ENCODE measurements at places on chromosomes 11 and 22. TPM values are rescaled to one million over a fixed set of nuclear protein-coding genes. Genes with fewer than 3 reads are reported as not detected.
A peak's percentile ranks its signal among the peaks of the same experiment; 100 is the strongest.

DNA sequence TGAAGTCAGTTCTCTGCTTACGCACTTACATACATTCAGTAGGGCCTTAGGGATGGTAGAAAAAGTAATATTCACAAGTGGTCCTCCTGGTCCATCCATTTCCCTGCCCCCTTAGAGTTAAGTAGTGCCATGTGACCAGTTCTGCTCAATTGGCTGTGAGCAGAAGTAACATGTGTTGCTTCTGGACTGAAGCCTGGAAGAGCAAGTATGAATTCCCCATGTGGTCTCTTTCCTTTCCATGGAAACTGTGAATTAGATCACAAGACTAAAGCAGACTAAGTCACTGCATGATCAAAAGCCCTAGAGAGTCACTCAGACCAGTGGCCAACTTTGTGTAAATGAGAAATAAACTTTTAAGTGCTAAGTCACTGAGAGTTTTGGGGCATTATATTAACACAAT lies 341.7 kb upstream of the CADM1 start:
- no peak for DNase-seq

GRCh38 chr11:20156280-20156875 lies 3.9 kb downstream of the DBX1 start:
- no peak for DNase-seq

DNA sequence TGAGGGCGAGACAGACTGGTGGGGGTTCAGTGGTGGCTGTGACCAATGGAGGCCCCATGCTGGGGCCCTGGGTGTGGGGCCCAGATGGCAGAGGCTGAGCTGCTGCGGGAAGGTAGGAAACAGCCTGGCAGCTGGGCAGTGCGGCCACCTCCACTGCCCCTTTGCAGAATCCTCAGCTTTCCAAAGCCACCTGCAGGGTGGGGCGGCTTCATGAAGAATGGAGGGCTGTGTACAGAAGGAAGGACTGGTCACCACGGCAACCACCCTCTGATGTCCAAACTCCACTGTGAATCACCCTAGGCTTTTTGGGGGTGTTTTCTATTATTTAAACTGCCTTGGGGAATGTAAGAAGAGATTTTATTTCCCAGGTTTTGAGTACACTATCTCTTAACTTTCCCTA lies 166.3 kb upstream of the NAV2 start:
- no peak for DNase-seq

DNA sequence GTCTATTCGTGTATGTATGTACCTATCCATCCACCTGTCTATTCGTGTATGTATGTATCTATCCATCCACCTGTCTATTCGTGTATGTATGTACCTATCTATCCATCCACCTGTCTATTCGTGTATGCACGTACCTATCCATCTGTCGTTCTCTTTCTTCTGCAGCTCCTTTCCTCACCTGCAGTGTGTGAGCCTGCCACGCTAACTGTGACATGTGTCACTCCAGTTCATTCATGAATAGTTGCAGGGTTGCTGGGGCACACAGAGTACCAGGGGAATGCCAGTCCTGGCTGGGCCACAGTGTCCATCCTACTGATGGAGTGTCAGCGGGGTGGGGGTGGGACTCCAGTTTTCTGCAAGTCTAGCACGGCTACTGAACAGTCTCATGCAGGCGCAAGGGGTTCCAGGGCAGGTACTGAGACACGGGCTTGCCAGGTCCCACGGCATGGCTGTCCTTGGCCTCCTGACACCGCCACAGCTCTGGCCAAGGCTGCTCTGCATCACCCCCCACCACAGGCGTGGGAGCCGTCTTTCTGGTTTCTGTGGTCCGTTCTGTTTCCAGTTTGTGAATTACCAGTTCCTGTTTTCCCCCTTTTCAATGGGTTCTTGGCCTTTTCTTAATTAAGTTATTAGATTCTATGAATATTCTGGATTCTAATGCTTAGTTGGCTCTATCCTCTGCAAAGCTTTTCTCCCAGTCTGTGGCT lies 88.8 kb upstream of the CLDN5 start:
- DNase-seq: no peak

DNA sequence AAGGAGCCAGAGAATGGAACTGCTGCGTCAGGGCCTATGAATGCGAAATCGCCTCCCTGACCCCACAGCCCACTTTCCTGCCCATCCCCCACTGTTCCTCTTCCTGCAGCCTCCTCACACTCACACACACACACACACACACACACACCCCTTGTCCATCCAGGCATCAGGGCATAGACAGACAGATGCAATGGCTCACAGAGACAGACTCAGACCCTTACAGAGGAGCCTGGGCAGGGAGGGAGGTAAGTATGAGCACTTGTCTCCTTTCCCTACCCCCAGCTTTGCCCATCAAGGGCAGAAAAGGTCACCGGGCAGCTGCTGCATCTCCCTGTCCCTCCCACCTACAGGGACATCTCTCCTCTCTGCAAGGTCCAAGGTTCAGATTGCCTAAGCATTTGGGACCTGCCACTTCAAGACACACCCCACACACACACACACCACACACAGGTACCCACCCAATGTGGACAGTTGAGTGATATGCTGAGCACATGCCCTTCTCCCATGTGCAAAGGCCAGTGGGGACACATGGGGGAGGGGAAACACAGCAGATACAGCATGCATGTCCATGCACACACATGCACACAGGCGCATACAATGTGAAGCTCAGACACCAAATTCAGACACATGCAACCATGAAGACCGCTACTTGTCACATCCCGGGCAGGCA lies 2.0 kb upstream of the NRXN2 start:
- no peak for DNase-seq

GRCh38 chr22:48321986-48322545 lies 1505.6 kb downstream of the BRD1 start:
- DNase-seq: no peak

DNA sequence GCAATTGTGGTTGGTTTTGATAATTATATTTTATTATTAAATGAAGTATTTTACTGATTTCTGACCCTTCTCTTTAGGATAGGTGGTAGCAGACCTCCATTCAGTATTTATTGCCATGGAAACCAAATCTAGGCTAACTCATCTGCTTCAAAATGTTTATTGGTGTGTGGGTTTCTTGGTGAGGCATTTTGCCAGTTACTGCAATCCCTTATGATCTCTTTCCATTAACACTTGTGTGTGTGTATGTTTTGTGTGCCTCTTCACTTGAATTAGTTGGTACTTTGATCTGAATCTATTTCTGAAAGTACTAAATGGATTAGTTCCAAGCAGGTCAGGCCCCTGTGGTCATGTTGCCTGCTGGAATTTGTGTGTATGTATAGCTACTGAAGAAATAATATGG lies 184.4 kb upstream of the C11orf87 start:
- DNase-seq: no peak

GRCh38 chr22:50027639-50028537 lies 15.3 kb upstream of the IL17REL start:
- peak; percentile 68 for DNase-seq

DNA sequence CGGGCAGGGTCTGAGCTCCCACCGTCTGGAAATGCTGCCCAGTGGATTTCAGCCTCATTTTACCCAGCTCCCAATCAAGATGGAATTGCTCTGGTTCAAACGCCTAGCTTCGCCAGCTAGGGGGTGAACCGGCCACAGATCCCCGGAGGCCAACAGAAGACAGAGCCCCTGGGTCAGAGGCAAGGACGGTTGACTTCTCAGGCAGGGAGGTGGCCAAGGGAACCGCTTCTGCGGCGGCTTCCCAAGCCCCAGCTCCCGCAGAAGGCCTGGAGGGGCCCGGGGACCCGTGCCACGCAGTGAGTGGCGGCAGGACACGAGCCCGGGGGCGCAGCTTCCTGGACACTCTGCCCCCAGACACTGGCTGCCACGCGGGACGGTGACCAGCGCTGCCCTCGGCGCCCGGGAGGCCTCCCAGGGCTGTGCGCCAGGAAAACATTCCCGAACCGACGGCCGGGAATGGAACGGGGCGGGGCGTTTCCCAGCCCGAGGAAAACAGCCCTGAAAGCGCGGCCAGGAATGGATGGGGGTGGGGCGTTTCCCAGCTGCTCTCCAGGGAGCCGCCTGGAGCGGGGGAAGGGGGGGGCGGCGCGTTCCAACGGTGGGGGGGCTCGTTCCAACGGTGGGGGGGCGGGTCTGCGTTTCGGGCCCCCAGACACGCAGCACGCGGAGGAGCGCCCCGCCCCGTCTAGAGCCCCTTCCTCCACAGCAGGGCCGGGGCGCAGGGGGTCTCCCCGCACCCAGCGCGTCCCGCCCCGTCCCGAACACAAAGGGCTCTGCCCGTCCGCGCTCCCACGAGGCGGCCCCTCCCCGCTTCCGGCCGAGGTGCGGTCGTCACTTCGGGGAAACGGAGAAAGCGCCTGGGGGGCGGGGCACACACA lies 13.5 kb upstream of the B4GALNT4 start:
- peak; percentile 86 for DNase-seq

- no peak for DNase-seq
These were observed 59.8 kb downstream of the GALNT18 start for GRCh38 chr11:11561991-11562390.

DNA sequence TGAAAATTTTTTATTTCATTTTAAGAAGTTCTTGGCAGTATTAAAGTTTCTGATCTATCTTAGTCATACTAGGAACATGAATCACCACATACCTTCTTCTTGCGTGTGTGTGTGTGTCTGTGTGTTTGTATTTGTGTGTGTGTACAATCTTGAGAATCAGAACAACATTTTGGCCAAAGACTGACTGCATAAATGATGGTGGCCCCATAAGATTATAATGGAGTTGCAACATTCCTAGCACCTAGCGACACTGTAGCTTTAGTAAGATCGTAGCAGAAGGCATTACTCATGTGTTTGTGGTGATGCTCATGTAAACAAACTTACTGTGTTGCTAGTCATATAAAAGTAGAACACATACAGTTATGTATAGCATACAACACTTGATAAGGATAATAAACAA lies 205.4 kb downstream of the FAM76B start:
- no peak for DNase-seq

GRCh38 chr22:20155330-20156041 lies 4.6 kb upstream of the CCDC188 start:
- DNase-seq: no peak

DNA sequence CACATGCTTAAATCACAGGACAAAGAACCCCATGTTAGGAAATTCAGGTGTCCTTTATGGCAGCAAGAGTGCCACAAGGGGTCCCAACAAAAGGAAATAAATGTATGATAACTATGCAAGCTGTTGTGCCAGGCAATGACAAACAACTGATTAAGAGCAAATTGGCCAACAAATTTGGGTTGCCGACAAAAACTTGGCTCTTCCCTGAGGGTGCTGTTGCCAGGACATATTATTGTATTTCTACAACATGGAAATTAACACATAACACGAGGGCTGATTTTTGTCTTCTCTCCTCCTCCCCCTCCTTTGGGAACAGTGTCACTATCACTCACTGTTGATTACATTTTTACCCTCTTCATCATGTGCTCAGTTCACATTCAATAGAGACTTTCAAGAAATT lies 56.0 kb downstream of the LRRC4C start:
- no peak for DNase-seq

DNA sequence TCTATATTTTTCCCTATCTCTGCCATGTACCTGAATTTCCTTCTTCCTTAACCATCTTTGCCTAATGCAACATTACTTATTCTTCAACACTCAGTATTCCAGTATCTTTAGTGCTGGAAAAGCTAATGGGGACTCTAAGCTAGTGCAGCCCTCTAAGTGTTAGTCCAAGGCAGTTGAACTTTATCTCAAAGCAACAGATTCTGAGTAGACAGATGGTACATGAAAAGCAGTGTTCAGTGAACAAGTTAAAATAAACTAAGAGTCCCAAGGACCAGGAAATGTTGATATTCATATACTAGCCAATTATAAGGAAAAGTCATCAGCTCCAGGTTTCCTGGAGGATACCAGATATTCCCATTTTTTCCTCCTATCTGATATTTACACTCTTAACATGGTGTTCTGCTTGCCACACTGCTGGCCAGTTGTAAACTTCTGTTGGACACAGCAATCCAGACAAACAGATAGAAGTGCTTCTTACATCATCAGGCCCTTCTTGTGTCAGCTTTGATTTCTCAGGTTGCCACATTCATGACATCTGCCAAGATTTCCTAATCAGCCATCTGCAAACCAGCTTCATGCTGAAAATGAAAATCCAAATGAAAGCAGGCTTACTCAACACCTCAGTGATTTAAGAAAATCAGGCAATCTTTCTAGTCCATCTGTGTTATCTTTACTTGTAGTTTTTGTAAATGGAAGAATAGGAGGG lies 255.9 kb upstream of the POU2AF2 start:
- DNase-seq: no peak

DNA sequence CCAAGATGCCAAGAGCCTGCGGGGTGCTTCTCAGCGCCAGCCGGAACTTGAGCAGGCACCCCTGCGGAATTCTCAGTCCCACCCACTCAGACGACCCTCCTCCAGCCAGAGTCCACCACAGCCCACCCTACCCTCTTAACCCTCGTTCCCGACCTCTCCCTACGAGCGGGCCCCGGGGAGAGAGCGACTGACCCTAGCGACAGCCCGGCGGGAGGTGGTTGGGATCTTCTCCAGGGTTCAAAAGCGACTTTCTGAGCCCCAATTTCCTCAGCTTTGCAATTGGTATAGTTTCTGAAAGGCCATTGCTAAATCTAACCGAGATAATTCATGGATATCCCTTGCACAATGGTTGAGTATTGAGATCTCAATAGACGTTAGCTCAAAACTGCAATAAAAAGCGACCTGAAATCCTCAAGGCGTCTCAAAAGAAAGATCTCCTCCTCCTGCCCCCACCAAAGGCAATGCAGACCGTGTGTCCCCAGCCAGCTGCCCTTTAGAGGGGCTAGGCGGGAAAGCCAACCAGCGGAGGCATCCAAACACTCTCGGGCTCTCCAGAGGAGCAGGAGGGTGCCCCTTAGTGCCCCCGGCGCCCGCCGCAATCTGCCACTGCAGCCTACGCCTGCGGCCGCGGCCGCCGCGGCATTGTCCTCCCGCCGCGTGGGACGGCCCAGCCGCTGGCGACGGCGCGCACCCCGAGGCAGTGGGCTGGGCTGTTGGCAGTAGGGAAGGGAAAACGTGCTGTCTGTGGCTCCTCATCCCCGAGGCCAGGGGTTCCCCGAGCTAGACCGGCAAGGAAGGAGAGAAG lies 1.5 kb upstream of the SLC6A5 start:
- no peak for DNase-seq

- DNase-seq: no peak
These were observed 28.1 kb upstream of the IGSF9B start for GRCh38 chr11:133984828-133985227.

DNA sequence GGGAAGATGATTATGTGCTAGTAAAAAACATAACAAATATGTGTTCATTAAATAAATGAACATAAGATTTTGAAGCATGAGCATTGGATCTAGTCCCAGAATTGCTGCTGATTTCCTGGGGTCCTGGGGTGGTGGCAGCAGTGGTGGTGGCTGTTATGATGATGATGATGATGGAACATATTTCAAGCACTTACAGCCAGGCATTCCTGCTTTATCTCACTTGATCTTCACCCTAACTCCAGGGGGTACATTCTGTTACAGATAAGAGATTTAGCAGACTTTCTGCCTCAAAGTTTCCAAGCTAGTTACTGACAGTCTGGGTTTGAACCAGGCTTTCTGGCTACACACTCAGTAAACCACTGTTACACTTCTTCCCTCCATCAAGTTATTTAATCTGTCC lies 5.2 kb downstream of the TRAPPC4 start:
- DNase-seq: no peak

GRCh38 chr11:103789952-103790351 lies 246.5 kb upstream of the DDI1 start:
- no peak for DNase-seq

The ELFN2 gene
- 1.3 TPM for total RNA-seq

The BACE1 gene
- total RNA-seq: 26.2 TPM

The AIP gene
- total RNA-seq: 47.6 TPM

The OR4D9 gene
- total RNA-seq: not detected

The PTDSS2 gene
- 33.6 TPM for total RNA-seq

The DNAJB7 gene
- total RNA-seq: not detected

The CCS gene
- 58.0 TPM for total RNA-seq

The PDGFD gene
- total RNA-seq: 17.8 TPM

Data from type B pancreatic cell (in vitro differentiated cells).